ENCODE measurements at places on chromosomes 5 and 9. TPM values are rescaled to one million over a fixed set of nuclear protein-coding genes. Genes with fewer than 3 reads are reported as not detected.

Gene PCDHGB3
- 0.71 TPM for total RNA-seq

DNA sequence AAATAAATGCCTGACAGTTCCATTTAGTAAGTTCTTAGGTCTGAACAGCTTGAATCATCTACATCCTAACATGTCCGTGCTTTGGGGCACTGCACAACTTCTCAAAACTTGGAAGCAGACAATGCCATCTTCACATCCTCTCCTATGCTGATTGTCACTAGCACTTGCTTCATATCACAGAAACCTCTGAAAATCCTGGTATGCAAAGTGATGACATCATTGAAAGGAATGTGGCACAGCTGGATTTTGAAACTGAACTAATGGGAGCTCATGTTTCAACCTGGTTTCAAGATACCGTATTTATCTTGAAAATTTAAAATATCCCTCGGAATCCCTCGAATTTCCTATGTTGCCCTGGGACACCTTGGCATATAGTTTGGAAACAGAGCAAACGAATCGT lies 490.2 kb upstream of the DAP start:
- H3K27ac ChIP-seq = no peak overlapping the region
- H3K27me3 ChIP-seq = no peaks in the 10 kb centered on the region
- peaks cover 11% of the 10 kb centered on the region for H3K4me1 ChIP-seq
- peaks cover under 1% of the 10 kb centered on the region for H3K36me3 ChIP-seq

DNA sequence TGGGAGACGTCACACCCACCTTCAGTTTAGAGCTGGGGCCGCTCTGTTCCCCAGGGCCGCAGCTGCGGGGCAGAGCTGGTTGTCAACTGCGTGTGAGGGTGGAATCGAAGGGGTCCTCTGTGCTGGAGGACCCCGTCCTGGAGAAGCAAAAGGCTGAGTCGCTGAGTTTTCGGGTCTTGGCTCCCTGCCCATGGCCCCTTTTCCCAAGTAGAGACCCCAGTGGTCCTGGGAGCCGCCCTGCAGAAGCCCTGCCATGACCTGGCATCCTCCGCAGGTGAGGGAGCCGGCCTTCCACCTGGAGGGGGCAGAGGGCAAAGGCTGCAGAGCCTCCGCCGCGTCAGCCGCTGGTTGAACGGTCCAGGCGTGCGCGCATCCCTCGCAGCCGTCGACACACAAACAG lies 90.4 kb upstream of the COL5A1 start:
- no peaks in the 10 kb centered on the region for H3K27me3 ChIP-seq
- no peak for DNase-seq
- H3K36me3 ChIP-seq = no peaks in the 10 kb centered on the region
- peaks cover 17% of the 10 kb centered on the region for H3K4me1 ChIP-seq
- H3K27ac ChIP-seq = no peak overlapping the region
- H3K4me3 ChIP-seq = no peak overlapping the region

DNA sequence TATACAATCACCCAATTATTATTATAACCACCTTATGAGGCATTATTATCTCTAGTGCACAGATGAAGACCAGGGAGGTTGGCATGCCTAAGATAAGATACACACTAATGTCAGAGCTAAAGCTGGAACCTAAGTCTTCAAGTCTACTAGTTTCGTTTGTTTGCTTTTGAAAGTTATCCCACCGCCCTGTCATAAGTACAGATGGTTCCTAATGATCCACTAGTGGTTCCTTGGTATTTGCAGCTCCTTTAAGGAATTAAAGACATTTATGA lies 14.1 kb downstream of the NDUFA8 start:
- no peaks in the 10 kb centered on the region for H3K27me3 ChIP-seq
- no peak overlapping the region for H3K27ac ChIP-seq
- no peak overlapping the region for H3K4me3 ChIP-seq
- peaks cover 7% of the 10 kb centered on the region for H3K36me3 ChIP-seq

- no peak overlapping the region for H3K4me3 ChIP-seq
- no peaks in the 10 kb centered on the region for H3K27me3 ChIP-seq
- peaks cover 2% of the 10 kb centered on the region for H3K36me3 ChIP-seq
- no peak for DNase-seq
Measured at GRCh38 chr5:132481596-132482211, 8.9 kb downstream of the IRF1 start.

DNA sequence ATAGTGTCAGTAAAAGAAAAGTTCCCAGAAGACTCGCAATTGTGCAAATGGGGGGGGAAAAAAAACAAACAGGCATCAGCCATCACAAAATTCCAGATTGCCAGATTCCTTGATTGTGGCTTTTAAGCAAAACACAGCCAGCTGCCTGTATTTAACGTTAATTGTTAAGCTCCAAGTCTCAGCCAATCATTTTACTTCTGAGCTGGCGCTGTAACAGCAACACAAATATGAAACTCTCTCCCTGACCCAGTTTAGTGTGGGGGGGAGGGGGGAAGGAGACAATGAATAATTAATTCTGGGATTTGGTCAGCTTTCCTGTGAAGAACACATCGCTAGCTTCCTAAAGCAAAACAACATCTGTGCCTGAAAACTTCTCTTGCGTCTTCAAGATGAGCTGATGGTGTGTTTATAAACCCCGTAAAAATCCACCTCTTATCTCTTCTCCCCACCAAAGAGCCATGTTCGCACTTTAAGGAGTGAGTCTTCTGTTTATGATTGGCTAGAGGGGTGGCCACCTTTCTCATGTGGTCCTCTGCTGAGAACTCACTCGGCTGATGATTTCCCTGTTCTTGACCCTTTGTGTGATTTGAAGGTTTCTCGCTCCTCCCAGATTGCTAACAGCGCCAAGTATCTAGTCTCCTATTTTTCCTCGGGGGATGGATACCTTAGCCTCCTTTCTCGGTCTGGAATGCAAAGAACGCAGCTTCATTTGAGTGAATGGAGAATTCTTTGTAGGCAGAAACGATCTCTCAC lies 160.2 kb upstream of the DAPK1 start:
- no peak overlapping the region for H3K27ac ChIP-seq
- peak overlapping the region; percentile 83 for H3K4me3 ChIP-seq
- no peak for DNase-seq
- peaks cover 18% of the 10 kb centered on the region for H3K4me1 ChIP-seq
- peaks cover 23% of the 10 kb centered on the region for H3K27me3 ChIP-seq

- H3K27ac ChIP-seq = no peak overlapping the region
- H3K36me3 ChIP-seq = no peaks in the 10 kb centered on the region
- no peak overlapping the region for H3K4me3 ChIP-seq
- peak; percentile 24 for DNase-seq
Measured at GRCh38 chr5:154179846-154180710, 10.5 kb upstream of the GALNT10 start.

DNA sequence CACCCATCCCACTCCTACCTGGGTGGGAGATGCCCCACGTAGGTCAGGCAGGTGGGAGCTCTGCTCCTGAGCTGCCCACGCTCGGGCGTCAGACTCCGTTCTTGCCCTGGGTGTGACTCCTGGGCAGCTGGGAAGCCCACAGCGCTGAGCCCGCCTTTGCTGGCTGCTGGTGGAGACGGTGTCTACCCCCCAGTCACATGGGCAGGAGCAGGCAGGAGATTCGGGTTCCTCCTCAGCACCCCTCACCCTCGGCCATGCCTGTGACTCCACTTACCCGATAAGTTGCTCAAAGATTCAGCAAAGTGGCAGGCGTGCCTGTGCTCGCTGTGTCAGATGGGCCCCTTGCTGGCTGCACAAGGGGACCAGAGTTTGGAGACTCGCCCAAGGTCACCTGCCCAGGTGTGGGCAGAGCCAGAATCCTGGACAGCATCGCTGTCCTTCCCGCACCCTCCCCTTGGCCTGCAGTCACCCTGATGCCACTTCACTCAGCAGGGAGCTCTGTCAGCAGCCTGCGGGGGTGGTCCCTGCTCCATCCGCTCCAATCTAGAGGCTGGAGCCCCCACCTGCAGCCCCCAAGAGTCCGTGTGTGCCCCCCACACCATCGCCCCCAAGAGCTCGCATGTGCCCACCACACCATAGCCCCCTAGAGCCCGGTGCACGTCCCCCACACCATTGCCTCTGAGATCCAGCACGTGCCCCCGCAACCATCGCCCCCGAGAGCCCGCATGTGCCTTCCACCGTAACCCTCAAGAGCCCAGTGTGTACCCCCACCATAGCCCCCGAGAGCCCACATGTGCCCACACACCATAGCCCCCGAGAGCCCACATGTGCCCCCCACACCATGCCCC lies 4.2 kb downstream of the LCN1 start:
- no peak for DNase-seq
- no peaks in the 10 kb centered on the region for H3K36me3 ChIP-seq
- no peaks in the 10 kb centered on the region for H3K27me3 ChIP-seq
- H3K27ac ChIP-seq = no peak overlapping the region

Gene IFNA5
- not detected for total RNA-seq

Gene FKTN
- total RNA-seq = 18.3 TPM

Gene OMD
- not detected for total RNA-seq

DNA sequence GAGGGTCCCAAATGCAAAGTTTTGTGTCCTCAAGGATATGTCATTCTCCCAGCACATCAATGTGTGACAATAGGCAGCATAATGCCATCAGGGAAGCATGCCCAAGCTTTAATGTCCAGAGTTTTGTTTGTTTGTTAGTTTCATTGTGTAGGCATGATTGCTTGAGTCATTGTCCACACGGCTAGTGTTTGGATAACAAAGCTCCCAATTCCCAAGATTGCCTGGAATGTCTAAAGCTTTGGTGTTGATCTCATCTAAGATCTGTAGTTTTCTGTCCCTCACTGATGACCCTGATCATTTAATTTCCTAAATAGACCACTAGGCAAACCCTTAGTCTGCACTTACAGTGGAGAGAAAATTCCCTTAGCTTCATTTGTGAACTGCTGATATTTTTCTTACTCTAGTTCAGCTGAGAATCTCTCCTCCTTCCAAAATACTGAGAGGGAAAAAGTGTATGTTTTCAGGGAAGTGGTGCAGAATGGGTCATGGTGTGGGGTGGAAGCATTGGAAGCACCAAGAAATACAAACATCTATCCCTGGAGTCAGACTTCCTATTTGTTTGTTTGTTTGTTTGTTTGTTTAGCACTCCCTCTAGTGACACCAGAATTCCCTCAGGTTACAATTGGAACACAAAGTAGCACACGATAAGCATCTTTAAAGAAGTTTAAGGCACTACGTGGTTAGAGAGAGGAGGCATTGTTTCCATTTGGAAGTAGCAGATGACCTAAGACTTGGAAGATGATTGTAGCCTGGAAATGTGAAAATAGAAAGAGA lies 127.1 kb downstream of the PRDM6 start:
- H3K27me3 ChIP-seq = no peaks in the 10 kb centered on the region
- peaks cover 11% of the 10 kb centered on the region for H3K4me1 ChIP-seq
- H3K4me3 ChIP-seq = no peak overlapping the region
- H3K36me3 ChIP-seq = no peaks in the 10 kb centered on the region

Gene TSSK1B
- 0.16 TPM for total RNA-seq

Gene SEC24A
- total RNA-seq = 21.6 TPM

Gene FAM169A
- total RNA-seq = 11.6 TPM

Gene CDH18
- total RNA-seq = 2.2 TPM

Gene CDC20B
- not detected for total RNA-seq

Data from neural crest cell (in vitro differentiated cells).